Uterus (tissue), 4 donors: ENCODE measurements at places on chromosomes 2 and 18. TPM values are rescaled to one million over a fixed set of nuclear protein-coding genes. Genes with fewer than 3 reads are reported as not detected.

GRCh38 chr2:44560941-44561340 lies 199.2 kb downstream of the CAMKMT start:
- H3K27me3 ChIP-seq = no peaks in the 10 kb centered on the region
- DNase-seq = no peak
- no peaks in the 10 kb centered on the region for H3K4me1 ChIP-seq
- no peak overlapping the region for H3K27ac ChIP-seq

DNA sequence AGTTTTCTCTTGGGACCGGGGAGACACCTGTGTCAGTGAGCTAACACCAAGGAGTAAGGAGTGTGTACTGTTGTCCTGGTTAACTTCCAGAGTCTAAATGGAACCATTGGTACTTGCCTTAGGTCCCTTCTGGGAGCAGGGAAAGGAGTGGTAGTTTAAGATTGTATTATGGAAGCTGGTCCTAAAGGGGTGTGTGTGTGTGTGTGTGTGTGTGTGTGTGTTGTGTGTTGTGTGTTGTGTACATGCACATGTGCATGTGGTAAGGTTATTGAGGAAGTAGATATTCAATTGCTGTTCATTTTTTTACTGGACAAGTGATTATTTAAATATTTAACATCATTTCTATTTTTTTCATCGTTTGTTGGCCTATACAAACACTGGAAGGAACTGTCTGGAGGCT lies 1.4 kb downstream of the APLF start:
- DNase-seq = no peak
- H3K27ac ChIP-seq = no peak overlapping the region
- H3K36me3 ChIP-seq = no peaks in the 10 kb centered on the region
- no peaks in the 10 kb centered on the region for H3K27me3 ChIP-seq
- no peak overlapping the region for H3K4me3 ChIP-seq

- no peaks in the 10 kb centered on the region for H3K36me3 ChIP-seq
- H3K27ac ChIP-seq = no peak overlapping the region
- H3K4me3 ChIP-seq = no peak overlapping the region
- no peaks in the 10 kb centered on the region for H3K4me1 ChIP-seq
- no peaks in the 10 kb centered on the region for H3K27me3 ChIP-seq
- DNase-seq = no peak
These were observed 339.9 kb upstream of the PKDCC start for GRCh38 chr2:41707790-41708451.

- peak overlapping the region; percentile 19 for H3K27ac ChIP-seq
- no peaks in the 10 kb centered on the region for H3K36me3 ChIP-seq
- no peaks in the 10 kb centered on the region for H3K4me1 ChIP-seq
- H3K27me3 ChIP-seq = no peaks in the 10 kb centered on the region
- no peak for DNase-seq
- no peak overlapping the region for H3K4me3 ChIP-seq
These were observed 24.3 kb upstream of the PSME4 start for GRCh38 chr2:53994818-53995808.

DNA sequence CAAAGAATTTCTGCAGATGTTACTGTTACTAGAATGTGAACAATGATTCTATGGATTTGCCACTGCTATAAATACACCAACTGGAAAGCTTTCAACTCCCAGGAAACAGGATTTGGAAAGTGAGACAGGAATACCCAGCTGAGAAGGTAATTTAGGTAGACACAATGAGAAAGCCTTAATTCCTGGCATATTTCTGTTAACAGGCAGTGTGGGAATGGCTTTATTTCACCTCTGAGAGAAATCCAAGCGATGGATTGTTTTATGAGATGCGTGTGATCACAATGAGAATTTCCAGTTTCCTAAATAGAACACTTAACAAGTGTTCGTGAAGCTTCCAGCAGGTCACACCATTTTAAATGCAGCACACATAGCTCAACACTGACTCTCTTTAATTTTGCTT lies 133.0 kb downstream of the SLC8A1 start:
- no peak for DNase-seq
- H3K27me3 ChIP-seq = no peaks in the 10 kb centered on the region
- no peak overlapping the region for H3K4me3 ChIP-seq
- no peaks in the 10 kb centered on the region for H3K36me3 ChIP-seq
- H3K27ac ChIP-seq = peak overlapping the region; percentile 28

Gene C2orf66
- not detected for total RNA-seq
